ENCODE measurements at places on chromosomes 3 and 15.

DNA sequence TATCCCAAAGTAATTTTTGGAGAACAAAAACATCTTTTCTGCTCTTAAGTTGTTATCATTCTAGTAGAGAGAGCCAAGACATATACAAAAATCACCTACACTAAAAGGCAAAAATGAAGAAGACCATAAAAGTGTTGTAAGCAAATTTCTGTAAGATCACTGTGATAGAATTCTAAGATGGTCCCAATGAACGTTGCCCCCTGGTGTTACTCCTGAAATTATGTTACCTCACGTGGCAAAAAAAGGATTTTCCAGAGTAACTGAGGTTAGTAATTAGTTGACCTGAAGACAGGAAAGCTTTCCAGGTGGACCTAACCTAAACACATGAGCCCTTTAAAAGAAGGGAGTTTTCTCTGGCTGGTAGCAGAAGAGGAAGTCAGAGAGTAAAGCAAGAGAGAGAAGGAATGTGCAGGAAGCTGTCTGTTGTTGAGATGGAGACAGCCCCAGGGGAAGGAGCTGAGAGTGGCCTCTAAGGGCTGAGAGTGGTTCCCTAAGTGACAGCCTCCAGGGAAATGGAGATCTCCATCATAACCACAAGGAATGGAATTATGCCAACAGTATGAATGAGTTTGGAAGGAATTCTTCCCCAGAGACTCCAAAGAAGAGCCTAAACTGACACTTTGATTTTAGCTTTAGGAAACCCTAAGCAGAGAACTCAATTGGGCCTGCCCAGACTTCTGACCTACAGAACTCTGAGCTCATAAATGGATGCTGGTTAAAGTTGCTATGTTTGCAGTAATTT lies 205.9 kb downstream of the CD47 start:
- DNase-seq = no peak

DNA sequence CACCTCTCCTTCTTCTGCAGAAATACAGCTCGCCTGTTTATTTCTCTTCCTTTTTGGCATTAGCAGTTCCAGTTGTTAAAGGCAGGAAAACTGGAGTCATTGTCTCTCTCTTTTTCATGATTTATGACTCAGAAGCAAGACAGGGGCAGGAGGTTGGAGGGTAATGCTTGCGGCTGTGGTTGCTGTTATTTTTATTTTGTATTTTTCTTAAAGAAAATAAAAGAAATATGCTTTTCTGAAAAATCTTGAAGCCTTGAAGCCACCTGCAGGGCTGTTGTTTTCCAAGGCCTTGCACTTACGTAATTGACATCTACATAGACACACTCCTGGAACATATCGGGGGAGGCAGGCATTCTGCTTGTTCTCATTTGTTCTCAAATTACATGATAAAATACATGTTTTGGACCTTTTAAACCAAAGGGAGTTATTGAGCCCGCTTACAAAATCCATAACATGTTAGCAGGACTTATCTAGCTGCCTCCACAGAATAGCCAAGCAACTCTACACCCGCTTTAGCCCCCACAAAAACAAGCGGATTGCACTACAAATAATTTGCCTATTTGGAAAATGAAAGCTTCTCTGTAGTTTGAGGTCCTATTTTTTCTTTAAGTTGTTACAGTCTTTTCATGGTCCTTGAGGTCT lies 1004.6 kb upstream of the NR2F2 start:
- peak; percentile 78 for DNase-seq

GRCh38 chr3:15557511-15557946 lies 36.0 kb upstream of the COLQ start:
- peak; percentile 49 for DNase-seq

GRCh38 chr15:87498560-87498959 lies 758.0 kb downstream of the NTRK3 start:
- no peak for DNase-seq

GRCh38 chr15:65189102-65189740 lies 4.1 kb upstream of the CLPX start:
- DNase-seq = peak; percentile 8

- peak; percentile 77 for DNase-seq
Observed at GRCh38 chr3:57100046-57100695, 39.7 kb downstream of the SPATA12 start.

DNA sequence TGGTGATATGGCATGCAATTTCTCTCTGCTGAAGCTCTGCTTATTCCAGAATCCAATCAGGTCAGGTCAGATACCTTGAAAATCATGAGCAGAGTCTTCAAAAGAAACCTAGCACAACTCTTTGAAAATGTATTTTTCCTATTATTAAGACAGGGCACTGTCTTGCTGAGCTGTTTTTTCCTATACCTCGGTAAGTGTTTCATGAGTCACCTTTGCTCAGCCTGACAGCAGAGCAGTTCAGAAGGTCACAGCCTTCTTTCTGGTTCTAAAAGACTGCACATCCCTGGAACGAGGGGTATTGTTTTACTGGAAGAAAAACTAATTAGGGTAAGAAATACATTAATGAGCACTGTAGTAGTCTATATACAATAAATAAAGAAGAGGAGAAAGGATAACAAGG lies 422.0 kb downstream of the SOX2 start:
- DNase-seq = no peak

- DNase-seq = no peak
Observed at GRCh38 chr3:171240504-171240835, 213.9 kb upstream of the SLC2A2 start.

- DNase-seq = no peak
Observed at GRCh38 chr3:5012367-5012766, 33.1 kb downstream of the BHLHE40 start.

DNA sequence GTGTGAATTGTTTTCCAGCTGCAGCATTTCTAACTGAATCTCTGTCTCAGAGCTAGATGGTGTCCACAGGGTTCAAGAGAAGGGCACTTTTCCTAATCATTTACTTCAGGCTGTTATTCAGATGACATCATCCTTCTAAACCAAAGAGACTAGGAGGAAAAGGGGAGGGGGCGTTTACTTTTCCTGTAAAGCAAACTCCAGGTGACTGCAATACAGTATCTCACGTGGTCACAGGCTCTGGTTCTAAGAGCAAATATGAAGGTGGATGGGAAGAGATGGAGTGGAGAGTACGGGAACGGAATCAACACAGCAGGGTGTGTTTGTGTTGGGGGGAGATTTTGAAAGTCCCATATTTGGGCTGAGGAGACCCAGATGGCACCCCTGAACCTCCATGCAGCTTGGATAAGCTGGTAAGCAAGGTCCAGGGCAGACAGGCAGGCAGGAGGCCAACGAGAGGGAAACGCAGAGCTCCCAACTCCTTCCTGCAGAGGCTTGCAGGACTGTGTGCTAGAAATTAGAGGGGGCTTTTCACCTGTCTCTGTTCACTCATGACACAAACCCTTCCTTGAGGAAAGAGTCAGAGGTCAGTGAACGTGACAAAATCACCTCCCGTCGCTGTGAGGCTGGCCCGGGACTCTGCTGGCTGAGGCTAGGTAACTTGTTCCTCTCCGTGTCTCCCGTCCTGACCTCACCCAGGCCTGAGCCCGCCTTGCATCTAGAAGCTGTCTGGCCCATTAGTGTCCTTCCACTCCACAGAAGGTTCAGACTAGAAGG lies 151.2 kb downstream of the OPA1 start:
- peak; percentile 62 for DNase-seq

GRCh38 chr3:183779896-183780465 lies 45.4 kb downstream of the MAP6D1 start:
- no peak for DNase-seq

GRCh38 chr3:189698811-189699210 lies 67.6 kb downstream of the TP63 start:
- DNase-seq = no peak

DNA sequence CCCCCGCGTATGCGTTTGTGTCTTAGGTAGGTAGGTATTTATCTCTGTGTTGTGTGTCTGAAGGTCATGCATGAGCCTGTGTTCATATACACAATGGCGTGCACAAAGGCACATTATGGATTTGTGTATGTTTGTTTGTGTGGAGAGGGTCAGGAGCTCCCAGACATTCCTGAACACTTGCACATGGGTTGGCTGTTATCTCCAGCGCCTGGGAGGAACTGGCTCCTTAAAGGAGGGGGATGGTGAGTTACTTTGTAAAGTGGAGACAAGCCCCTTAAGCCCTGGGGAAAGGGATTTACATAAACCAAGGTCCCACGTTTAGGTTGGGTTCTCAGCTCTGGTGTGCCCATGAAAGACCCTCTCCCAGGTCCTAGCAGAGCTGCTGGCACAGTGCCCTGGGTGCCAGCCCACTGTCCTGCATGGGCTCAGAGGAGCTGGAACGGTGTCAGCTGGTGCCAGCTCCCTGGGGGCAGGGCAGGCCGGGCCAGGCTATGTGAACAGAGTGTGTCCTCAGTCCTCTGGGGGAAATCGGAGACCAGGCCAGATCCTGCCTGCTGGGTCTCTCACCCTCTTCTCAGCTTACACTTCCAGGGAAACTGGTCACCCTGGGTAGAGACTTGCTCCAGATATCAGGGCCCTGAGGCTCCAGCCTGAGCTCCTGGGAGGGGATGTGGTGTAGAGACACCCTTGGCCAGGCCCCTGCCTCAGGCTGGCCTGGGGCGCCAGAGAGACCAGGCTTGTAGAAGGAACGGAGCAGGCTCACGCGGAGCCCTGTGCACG lies 25.1 kb downstream of the SNX33 start:
- no peak for DNase-seq

DNA sequence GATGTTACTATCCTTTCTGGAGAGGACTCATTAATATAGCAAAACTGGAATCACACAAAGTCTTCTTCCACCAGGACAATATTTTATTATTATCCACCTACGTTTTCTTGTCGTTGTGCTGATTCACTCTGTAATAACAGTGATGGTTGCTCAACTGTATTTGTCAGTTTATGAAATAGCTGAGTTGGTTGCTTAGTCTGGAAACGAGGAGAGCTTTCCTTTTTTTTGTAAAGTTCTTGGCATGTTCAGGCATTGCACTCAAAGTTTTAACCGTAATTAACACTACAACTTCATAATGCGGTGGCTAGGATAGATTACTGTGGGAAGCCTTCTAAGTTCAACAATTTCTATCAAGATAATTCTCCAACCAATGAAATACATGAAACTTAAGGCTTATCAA lies 131.2 kb downstream of the RAP2B start:
- no peak for DNase-seq

GRCh38 chr3:119536757-119537156 lies 22.7 kb downstream of the CD80 start:
- DNase-seq = peak; percentile 50

- no peak for DNase-seq
Observed at GRCh38 chr15:53573091-53573490, 186.4 kb downstream of the WDR72 start.

GRCh38 chr3:184558726-184559125 lies 2.9 kb upstream of the EPHB3 start:
- DNase-seq = no peak

- DNase-seq = no peak
Observed at GRCh38 chr3:188788621-188789081, 383.1 kb upstream of the TPRG1 start.
